Esophagus squamous epithelium (tissue), 5 donors: ENCODE measurements at places on chromosomes 7 and 10.

- DNase-seq, result no peak
Observed at GRCh38 chr10:12350167-12350872, 973 bp downstream of the CAMK1D start.

GRCh38 chr10:95306318-95306650, 15.5 kb upstream of the PDLIM1 start:
- DNase-seq, result no peak

- DNase-seq, result no peak
Observed at GRCh38 chr7:102393467-102393866, 2.7 kb upstream of the PRKRIP1 start.

DNA sequence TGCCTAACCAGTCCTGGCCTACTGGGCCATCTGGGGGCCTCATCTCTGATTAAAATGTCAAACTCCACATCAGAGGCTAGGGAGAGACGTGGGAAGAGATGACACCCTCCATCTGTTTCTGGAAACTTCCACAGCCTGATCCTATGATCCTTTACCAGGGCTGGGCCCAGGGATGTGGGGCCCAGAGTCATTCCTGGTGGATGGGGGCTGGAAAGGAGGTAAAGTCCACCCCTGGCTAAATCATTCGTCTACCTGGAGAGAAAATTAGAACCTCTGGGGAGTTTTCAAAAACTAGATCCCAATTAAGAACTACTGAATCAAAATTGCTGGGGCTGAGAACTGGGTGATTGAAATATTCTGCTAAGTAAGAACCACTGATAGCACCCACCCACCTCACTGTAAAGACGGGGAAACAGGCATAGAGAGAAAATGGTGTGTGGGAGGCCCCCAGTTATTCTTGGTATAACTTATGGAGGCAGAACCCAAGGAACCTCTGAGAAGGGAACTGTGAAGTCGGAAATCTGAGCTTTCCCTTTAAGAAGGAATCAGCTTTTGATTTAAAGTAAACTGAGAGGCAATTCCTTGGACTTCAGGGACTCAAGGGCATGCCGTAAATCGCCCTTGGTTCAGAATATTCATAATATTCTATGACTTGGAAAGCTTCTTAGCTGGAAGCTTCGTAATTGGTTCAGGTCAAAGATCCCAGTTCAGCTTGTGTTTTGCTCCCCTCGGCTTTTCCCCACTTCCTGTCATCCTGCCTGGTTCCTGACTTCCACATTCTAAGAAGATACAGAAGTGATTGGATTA, 53.1 kb downstream of the PRKAG2 start:
- no peak for DNase-seq

GRCh38 chr10:113704637-113705343, 25.1 kb downstream of the CASP7 start:
- DNase-seq, result no peak

DNA sequence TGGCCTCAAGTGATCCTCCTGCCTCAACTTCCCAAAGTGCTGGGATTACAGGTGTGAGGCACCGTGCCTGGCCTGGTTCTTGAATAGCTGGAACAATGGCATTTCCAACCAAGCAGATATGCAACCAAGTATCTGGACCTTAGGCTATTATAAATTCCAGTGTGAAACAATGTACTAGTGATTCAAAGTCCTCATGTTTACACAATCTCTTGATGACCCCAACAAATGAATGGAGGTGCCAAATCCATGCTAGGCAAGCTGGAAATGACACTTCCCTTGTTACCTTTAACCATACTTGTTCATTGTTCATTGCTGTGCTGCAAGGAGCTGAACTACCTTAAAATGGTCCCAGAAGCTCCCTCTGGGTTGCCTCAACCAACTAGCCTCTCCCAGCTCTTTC, 282.2 kb upstream of the KLF14 start:
- DNase-seq, result no peak

DNA sequence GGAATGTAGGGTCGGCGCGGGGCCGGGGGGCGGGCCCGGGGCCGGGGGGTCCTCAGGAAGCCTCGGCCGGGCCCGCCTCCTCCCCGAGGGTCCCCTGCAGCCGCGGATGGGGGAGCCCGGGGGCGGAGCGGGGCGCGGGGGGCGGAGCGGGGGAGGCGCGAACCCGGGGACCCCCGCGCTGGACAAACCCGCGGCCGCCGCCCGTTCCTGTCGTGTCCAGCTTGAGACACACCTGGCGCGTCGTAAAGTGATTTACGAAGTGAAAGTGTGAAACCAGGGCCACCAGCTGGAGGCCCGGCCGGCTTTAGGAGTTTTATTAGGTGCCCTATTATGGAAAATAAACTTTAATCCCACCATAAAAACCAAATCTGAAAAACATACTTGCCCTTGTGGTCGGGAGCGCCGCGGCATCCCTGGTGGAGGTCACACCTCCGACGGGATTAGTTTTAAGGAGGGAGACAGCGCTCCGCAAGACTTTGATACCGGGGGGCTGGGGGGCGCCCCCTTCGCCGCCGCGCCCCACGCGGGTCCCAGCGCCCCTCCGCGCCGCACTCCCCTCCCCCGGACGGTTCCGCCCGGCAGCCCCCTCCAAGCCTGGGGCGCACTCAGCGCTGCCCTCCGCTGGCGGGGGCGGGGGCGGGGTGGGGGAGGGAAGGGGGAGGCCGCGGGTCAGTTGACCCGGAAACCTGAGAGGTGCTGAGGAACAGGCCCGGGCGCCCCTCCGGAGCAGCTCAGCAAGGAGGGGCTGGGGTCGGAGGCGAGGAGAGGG, 10.3 kb downstream of the MNX1 start:
- no peak for DNase-seq

- no peak for DNase-seq
Observed at GRCh38 chr10:30048768-30049517, 10.4 kb downstream of the JCAD start.

DNA sequence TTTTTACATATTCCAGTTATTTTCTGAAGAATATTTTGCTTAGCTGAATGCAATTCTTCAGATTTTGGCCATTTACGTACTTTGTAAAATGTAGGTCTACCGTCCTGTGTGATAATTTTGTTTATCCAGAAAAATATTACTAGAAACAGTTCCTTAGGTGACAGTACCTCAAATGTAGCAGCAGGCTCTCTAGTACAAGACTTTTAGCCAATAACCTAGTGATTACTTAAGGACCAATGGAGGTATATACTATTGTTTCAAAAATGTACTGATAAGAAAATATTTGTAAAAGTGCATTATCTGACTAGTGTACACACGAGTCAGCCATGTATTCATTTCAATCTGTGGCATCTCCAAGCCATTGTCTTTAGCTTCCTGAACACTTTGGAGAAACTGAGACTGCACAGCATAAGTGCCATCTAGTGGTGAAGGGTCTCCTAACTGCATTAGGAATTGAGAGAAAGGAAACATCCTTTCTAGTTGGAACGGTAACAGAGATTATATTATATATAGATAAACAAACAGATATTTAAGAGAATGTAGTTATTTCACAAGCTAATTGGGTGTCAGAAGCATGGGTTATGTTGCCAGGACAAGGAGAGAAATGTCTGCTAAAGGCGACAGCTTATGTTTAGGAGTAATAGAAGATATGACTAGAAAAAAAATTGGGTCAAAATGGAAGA, 23.7 kb downstream of the RTKN2 start:
- DNase-seq, result no peak

GRCh38 chr10:51583976-51584375, 115.4 kb downstream of the CSTF2T start:
- no peak for DNase-seq

- DNase-seq, result no peak
Observed at GRCh38 chr10:27223964-27224363, 16.6 kb downstream of the ACBD5 start.

DNA sequence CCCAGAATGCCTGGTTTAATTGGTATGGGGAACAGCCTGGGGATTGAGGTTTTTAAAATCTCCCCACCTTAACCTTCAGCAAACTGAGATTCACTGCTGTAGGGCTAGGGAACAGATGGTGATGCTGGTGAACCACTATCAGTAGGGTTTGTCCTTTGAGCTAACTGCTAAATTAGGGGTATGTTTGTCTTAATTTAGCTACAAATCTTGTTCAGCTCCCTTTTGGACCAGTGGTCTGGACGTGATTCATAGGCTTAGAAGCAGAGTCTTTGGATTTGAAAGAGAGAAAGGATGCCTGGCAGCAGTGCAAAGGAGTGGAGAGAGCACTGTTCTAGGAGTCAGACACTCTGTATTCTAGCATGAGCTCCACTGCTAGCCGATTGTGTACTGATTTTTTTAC, 2.8 kb downstream of the HDAC9 start:
- DNase-seq, result no peak

- no peak for DNase-seq
Observed at GRCh38 chr7:158407581-158408317, 179.9 kb downstream of the PTPRN2 start.

DNA sequence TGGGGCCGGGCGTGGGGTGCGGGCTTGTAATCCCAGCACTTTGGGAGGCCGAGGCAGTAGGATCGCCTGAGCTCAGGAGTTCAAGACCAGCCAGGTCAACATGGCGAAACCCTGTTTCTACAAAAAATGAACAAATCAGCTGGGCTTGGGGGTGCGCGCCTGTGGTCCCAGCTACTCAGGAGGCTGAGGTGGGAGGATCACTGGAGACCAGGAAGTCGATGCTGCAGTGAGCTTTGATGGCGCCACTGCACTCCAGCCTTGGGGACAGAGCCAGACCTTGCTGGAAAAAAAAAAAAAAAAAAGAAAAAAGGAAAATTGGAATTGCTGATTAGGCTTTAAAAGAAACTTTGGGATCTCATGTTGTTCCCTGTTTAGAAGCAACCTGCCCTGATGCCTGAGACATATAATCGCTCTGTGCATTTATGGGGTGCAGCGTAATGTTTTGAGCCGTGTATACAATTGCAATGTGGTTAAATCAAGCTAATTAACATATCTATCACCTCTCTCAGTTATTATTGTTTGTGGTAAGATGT, 851 bp downstream of the AKR1E2 start:
- no peak for DNase-seq

- DNase-seq, result no peak
Observed at GRCh38 chr10:102527546-102527945, 23.8 kb downstream of the SUFU start.

- no peak for DNase-seq
Observed at GRCh38 chr10:98299341-98299740, 31.3 kb upstream of the LOXL4 start.

GRCh38 chr10:43314626-43315495, 48.0 kb upstream of the RASGEF1A start:
- no peak for DNase-seq

DNA sequence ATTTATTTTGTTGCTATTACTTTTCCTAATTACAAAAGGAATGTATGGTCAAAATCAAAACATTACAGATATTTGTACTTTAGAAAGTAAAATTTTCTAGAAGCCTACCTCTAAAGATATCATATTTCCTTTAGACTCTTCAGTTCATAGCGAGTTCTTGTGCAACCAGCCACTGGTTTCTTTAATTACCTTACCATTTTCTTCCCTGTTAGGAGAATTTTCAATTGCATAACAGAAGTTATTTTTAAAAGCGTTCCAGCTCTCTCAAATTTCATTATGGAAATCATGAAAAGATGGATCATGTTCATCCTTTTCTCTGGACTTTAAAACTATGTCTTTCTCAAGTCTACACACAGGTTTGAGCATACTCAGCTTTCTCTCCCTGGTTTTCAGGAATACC, 5.0 kb upstream of the TRUB1 start:
- DNase-seq, result no peak

DNA sequence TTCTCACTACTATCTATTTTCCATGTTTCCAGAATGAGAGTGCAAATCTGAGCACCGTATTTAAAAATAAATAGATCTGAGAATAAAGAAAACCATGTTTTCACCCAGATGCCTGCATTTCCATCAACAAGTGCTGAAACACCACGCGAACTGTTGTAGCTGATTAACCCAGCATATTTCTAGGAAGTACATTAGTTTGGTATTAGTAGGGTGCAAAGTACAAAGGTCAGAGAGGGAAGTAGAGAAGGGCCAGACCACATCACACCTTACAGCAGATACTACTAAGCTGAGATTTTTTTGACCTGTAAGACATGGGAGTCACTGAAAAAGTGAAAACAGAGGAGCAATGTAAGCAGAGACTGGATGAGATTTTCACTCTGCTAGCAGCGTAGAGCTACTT, 181.3 kb downstream of the IMMP2L start:
- DNase-seq, result no peak

DNA sequence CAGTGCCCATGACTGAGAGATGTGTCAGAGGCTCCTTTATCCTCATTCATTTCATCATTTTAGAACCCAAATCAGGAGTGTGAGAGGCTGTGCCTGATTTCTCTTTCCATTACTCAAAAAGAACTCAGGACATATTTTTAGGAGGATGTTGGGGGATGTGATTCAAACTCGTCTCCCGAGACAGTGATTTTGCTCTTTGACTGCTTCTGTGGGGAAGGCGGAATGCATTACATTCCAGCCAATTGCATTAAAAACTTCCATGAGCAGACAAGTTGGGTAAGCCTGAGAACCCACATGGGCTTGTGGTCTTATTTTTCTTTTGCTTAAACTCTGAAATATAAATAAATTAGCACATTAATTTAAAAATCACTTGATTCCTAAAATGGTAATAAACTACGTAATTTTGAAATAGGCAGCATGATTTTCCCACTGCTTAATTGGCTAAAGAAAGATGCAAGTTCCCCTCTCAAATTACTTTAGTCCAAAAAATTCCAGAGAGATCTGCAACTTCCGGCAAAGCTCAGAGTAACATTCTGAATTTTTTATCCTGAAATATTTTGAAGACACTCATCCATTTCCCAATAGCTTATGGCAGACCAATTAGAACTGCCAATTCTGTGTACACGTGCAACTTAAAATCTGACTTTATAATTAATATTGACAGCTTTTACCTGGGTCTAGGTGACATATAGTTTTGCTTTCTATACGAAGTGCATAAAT, 185.6 kb downstream of the C7orf25 start:
- DNase-seq, result no peak

- DNase-seq, result no peak
Observed at GRCh38 chr10:76040107-76040829, 608.8 kb downstream of the LRMDA start.

DNA sequence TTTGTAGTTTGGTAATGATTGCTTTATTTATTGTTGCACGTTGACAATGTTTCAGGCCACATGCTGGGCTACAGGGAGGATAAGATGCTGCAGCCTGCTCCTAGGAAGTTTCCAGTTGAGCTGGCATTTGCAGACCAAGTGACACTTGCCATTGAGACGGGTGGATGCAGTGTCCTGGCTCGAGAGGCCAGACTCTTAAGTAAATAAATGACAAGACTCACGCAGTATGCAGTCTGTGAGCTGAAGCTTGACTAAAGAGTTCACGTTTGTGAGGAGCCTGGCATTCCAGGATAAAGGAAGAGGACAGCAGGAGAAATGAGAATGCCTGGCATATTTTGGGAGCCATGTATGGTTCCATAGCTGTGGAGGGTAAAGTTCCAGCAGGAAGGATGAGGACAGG, 105.8 kb downstream of the BAMBI start:
- no peak for DNase-seq

GRCh38 chr10:74755273-74755672, 71.1 kb upstream of the KAT6B start:
- DNase-seq, result no peak

DNA sequence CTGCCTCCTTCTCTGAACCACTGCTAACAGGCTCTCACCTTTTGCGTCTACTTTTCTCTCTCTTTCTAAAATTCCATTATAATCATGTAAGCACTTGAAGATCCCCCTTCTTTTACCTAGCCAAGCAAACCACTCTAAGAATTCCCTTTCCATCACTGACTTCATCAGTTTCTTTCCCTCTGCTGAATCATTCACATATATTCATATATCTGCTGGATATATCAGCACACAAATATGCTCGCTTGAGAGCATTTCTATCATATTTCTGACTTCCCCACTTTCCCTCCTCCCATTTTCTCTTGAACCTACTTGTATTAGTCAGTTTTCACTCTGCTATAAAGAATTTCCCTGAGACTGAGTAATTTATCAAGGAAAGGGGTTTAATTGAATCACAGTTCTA, 84.2 kb upstream of the LRRN3 start:
- DNase-seq, result no peak

GRCh38 chr7:54392935-54393334, 149.2 kb upstream of the VSTM2A start:
- DNase-seq, result no peak
